Small intestine (tissue), 16 donors: ENCODE measurements at places on chromosomes 1 and 21.

DNA sequence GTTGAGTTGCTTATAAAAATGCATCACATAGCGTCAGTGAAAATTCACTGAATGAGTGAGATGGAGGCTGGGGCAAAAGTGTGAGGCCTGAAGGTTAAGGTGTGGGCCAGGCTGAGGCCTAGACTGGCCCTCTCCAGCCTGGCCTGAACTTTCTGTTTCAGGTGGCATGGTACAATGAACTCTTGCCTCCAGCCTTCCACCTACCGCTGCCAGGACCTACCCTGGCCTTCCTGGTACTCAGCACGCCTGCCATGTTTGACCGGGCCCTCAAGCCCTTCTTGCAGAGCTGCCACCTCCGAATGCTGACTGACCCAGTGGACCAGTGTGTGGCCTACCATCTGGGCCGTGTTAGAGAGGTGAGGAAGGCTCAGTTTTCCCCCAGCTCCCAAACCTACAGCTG lies 7.1 kb downstream of the MMACHC start:
- DNase-seq: no peak

DNA sequence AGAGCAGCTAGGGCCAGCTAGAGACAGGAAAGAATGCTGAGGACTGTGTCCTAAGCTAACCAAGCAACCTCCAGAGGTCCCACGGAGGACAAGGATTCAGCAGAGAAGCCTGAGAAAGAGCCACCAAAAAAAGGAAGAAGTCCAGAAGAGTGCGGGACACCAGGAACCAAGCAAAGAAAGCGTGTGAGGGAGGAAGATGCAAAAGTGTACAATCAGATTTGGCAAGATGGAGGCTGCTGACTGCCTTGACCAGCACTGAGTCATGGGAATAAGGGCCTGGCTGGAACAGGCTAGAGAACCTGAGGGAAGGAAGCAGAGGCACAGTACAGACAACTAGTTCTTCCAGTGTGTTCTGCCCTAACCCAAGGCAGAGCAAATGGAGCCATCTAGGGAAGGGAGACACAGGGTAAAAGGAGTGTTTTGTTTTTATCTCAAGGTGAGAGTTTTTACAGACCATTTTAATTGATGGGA lies 18.5 kb downstream of the TP53BP2 start:
- DNase-seq: no peak

GRCh38 chr1:155913969-155914757 lies 3.0 kb upstream of the RIT1 start:
- no peak for DNase-seq

- DNase-seq: no peak
These were observed 108.4 kb upstream of the TMEM51 start for GRCh38 chr1:15045123-15045522.

- no peak for DNase-seq
These were observed 26.8 kb downstream of the GADD45A start for GRCh38 chr1:67711855-67712212.

DNA sequence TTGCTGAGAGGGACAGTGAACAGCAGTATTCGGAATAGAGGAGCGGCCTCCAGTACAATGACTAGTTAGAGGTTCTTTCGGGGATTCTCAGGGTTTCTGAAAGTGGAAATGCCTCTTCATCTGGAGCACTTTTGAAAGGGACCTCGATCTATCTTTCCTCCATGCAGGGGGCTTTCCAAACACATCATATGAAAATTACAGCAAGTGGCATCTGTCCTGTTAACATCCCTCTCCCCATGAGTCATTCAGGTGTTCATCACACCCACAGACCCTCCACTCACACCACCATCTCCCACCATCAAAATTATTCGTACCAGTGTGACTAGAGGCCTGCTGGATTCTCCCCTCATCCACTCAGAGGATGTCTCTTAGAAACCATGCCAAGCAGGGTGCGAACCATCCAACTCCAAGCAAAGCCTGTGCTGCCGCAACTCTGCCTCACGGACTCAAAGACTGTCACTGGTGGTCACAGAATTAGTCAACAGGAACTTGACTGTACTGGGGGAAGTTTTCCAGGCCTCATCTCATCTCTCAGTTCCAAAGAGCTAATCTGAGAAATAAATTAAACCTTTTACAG lies 211.1 kb downstream of the MRPL39 start:
- no peak for DNase-seq

DNA sequence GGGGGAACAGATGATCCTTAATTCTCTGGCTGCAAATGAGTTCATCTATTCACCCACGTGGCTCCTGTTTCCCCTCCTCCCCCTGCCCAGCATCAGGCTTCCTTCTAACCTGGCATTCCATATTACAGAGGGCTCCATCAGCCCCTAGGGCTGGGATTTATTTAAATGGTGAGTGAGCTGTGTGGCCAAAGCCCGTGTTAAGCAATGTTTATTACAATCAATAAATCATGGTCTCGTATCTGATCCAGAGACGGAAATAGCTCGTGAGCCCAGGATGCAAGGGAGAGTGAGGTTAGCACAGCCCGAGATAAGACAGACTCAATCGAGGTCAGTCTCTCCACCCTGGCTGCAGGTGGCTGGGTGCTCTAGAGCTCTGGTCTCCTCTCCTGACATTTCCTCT lies 43.1 kb upstream of the IGSF21 start:
- peak; percentile 45 for DNase-seq
